ENCODE measurements at places on chromosomes 5 and 9. TPM values are rescaled to one million over a fixed set of nuclear protein-coding genes. Genes with fewer than 3 reads are reported as not detected.

The TRIM36 gene
- total RNA-seq: 2.3 TPM

The HNRNPAB gene
- total RNA-seq: 113 TPM

The BARX1 gene
- total RNA-seq: not detected

The DIPK1B gene
- 13.1 TPM for total RNA-seq

The HACD4 gene
- 2.5 TPM for total RNA-seq

The SPINK6 gene
- total RNA-seq: not detected

The HAUS6 gene
- total RNA-seq: 9.8 TPM

The CBY3 gene
- not detected for total RNA-seq

The PITX1 gene
- total RNA-seq: 0.64 TPM

The PCDHB16 gene
- 4.8 TPM for total RNA-seq

The SPINK7 gene
- 22.9 TPM for total RNA-seq

The PDCD1LG2 gene
- total RNA-seq: 2.2 TPM

The TBC1D13 gene
- total RNA-seq: 27.8 TPM

The FAM193B gene
- 95.0 TPM for total RNA-seq

The PCDHB9 gene
- total RNA-seq: 2.9 TPM

The SLC27A6 gene
- total RNA-seq: 3.1 TPM

The PRRX2 gene
- total RNA-seq: 16.9 TPM

The OR1L6 gene
- total RNA-seq: not detected

The CDKN2B gene
- 38.8 TPM for total RNA-seq

The PCDHB2 gene
- total RNA-seq: 5.4 TPM

The SPEF2 gene
- 2.5 TPM for total RNA-seq

The PHYHD1 gene
- 39.1 TPM for total RNA-seq

The ROPN1L gene
- not detected for total RNA-seq

The FOXD4L5 gene
- 0.17 TPM for total RNA-seq

The DOCK8 gene
- 9.2 TPM for total RNA-seq

The ZNG1F gene
- total RNA-seq: 8.1 TPM

The IRX2 gene
- total RNA-seq: 27.2 TPM
